ENCODE measurements at places on chromosomes 6 and 20.

DNA sequence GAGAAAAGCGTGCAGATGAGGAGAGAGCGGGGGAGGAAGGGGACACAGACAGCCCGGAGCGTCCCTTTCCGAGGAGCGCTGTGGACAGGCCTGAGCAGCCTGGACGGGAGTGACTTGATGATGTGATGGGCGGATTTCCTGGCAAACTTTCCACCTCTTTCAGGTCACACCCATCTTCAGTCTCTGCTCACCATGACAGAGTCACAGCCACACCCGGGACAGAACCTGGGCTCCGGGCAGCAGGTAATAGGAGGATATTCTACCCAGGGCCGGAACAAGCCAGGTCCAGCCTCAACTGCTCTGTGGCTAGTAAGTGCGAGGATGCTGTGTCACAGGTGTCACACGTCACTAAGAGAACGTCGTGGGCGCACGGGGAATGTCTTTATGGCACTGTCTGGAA is 84.3 kb downstream of the THBS2 start:
- DNase-seq, result no peak

DNA sequence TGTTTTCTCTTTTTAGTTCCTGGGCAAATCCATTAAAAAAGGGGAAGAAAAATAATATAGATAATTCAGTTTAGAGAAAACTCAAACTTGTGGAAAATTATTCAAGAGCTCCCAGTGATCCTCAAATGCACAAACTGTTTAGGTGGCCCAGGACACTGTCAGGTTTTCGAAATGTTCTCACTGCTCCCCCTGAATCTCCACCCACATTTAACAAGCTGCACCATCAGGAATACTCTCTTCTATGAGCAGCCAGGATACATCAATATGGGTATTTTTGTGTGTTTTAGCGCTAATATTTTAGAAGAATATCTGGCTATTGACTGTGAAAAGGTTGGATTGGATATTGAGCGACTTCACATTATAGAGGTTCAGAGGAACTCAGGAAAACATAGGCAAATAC is 43.9 kb downstream of the OR2B2 start:
- DNase-seq, result no peak

- no peak for DNase-seq
Observed at GRCh38 chr6:33252759-33253158, 18.9 kb downstream of the VPS52 start.

DNA sequence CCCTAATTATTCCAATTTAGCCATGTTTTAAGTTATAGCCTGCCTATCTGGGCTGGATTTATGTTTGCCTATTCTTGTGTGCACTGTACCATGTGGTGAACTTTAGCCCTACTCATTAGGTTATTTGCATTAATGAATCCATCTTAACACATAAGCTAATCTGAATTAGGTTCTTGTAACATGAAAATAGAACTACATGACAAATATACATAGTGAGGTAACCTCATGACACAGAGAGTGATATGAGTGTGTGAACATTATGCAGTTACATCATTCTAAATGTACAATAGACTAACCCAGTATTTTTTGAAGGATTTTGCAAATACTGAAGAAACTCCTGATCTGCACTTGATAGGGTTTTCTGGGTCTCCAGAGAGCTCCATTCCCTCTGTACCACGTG is 733.7 kb upstream of the CITED2 start:
- DNase-seq, result no peak

GRCh38 chr20:43916881-43917371 is 2.3 kb downstream of the TOX2 start:
- DNase-seq, result no peak
